ENCODE measurements at places on chromosomes 11 and 22.

DNA sequence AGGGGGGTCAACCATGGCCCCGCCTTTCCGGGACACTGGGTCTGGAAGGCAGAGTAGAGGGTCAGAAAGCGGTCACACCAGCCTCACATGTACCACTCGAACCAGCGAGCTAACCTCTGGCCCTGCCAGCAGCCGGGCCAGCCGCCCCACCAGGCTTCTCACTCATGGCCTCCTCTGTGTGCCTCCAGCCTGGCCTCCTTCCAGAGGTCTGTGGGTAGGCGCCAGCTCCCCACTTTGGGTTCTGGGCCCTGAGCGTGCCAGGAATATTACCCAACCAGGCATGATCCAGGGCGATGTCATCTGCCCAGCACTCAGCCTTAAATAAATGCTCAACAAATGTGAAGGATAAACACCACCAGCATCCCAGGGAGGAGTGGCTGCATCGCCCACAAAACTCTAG, 5.8 kb downstream of the SCUBE1 start:
- no peak for DNase-seq

GRCh38 chr22:30408388-30409102, 11.7 kb downstream of the SEC14L2 start:
- DNase-seq, result no peak

DNA sequence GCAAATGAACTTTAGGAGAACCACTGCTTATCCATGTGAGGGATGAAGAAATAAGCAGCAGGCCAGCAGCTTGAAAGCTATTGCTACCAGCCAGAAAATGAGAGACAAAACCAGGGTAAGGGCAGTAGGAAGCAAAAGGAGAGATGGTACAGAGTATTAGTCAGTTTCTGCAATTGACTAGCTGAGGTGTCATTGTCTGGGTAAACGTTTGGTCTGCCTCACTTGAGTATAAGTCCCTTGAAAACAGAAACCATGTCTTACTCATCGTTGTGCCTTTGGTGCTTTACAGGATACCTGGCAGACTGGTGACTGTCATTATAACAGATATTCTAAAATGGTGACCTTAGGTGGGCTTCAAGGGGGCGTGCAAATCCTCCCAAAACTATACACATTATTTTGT, 63.9 kb upstream of the USP47 start:
- DNase-seq, result no peak

- peak; percentile 37 for DNase-seq
Observed at GRCh38 chr11:64489831-64490441, 101.1 kb upstream of the SLC22A12 start.

- no peak for DNase-seq
Observed at GRCh38 chr11:69878927-69879728, 59.9 kb upstream of the FGF3 start.

DNA sequence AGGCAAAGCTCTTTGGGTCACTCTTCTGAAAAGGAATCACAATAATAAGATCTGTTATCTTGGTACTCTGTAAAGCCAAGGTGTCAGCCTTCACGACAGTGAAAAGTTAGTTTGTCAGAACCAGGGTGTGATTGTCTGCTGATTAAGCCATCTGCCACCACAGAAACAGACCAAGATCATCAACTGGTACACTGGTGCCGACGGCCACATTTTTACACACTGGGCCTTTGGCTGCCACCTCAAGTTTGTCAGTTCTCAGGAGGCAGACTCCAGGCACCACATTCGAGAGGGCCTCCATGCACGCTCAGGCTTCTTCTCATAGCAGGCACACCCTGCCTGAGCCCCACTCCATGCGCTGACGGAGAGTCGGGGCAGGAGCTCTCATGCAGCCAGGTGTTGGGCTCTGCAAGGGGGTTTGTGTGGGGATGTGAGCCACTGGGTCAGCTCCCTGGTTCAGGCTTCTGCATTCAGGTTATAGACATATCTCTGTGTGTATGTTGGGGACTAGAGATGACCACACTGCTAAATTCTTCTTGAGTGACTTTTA, 66.2 kb downstream of the KCNJ1 start:
- no peak for DNase-seq

- no peak for DNase-seq
Observed at GRCh38 chr22:40022536-40023240, 27.9 kb downstream of the FAM83F start.

GRCh38 chr11:47257517-47258316, at the start of gene NR1H3:
NR1H3 (plus strand) TSS chr11:47257996; CDS start chr11:47259217, 1,221 bp downstream.
- no peak for DNase-seq

GRCh38 chr11:123702139-123702538, 39.3 kb downstream of the ZNF202 start:
- DNase-seq, result peak; percentile 21

- DNase-seq, result no peak
Observed at GRCh38 chr11:132639403-132639802, 892.9 kb downstream of the OPCML start.

- DNase-seq, result no peak
Observed at GRCh38 chr11:66015936-66016792, 4.4 kb downstream of the CST6 start.

GRCh38 chr11:126024123-126024522, 38.5 kb downstream of the CDON start:
- DNase-seq, result no peak

- no peak for DNase-seq
Observed at GRCh38 chr11:47661245-47661644, 18.9 kb upstream of the MTCH2 start.

DNA sequence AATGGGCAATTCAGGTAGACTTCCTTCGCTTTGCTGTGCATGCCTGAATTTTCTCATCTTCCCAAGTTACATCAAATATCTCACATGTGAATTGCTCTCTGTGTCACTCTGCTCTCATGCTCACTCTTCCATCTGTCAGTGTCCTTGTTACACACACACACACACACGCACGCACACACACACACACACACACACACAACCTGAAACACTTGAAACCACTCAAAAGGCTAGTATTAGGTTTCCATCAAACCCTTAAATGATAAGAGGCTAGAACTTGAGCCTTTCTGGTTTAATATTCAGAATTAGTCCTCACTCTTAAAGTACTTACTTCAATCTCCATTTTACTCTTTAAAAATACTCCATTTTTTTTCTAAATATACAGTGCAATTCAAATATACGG, 282.4 kb downstream of the C11orf87 start:
- no peak for DNase-seq

DNA sequence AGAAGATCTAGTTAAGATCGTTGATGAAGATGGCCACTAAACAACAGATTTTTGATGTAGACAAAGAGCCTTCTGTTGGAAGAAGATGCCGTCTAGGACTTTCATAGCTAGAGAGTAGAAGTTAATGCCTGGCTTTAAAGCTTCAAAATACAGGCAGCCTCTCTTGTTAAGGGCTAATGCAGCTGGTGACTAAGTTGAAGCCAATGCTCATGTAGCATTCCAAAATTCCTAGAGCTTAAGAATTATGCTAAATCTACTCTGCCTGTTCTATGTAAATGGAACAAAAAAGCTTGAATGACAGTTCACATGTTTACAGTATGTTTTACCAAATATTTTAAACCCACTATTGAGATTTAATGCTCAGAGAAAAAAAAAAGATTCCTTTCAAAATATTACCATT, 492.6 kb downstream of the CNTN5 start:
- no peak for DNase-seq

GRCh38 chr11:61256710-61257482, 15.9 kb downstream of the PGA5 start:
- no peak for DNase-seq

GRCh38 chr11:20084921-20085814, 75.1 kb downstream of the DBX1 start:
- no peak for DNase-seq

DNA sequence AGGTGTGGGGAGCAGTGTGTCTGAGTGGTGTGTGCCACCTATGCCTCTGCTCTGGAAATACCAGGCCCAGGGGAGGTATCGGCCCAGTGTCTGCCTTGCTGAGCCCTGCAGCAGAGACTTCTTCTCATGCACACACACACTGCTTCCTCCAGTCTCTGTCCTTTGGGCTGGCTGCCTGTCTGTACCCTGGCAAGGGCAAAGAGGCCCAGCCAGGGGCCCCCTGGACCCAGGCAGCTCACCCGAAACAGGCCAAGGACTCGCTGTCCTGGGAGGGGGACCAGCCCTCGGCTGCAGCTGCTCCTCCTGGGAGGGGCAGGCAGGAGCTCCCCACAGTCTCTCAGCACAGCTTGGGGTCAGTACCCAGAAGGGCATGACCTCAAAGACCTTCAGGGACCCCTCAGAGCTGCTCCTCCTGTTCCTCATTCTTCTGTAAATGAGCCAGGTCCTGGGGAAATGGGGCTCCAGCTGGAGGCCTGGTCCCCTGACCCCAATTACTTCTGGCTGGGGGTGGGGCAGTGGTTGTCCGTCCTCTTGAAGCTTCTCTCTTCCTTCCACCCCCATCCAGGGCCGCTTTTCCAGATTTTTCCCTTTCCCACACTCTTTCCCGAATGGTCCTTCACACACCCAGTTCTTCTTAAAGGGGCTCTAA, 24.5 kb upstream of the ALX4 start:
- no peak for DNase-seq

- DNase-seq, result no peak
Observed at GRCh38 chr11:101326141-101326540, 196.5 kb upstream of the PGR start.

GRCh38 chr11:116984186-116984585, 114.0 kb downstream of the SIK3 start:
- DNase-seq, result no peak

DNA sequence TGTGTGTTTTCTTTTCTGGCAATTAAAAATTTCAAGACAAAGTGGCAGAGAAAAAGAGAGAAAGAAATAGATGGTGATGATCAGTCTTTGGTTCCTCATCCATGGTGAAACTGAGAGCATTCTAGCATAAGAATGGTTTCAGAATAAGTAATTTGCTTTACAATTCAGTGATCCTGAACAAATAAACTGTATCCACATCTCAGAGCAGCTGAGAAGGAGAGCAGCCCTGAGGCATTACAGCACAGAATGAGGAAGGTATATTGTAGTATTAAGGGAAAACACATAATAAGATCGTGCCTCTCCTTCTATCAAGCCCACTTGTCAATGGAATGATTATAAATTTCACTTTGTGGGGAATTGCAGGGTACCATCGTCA, 17.4 kb downstream of the LUZP2 start:
- no peak for DNase-seq

GRCh38 chr11:96259134-96259830, 83.7 kb downstream of the MAML2 start:
- DNase-seq, result no peak

GRCh38 chr11:58530236-58530635, 22.3 kb upstream of the OR5B21 start:
- no peak for DNase-seq

DNA sequence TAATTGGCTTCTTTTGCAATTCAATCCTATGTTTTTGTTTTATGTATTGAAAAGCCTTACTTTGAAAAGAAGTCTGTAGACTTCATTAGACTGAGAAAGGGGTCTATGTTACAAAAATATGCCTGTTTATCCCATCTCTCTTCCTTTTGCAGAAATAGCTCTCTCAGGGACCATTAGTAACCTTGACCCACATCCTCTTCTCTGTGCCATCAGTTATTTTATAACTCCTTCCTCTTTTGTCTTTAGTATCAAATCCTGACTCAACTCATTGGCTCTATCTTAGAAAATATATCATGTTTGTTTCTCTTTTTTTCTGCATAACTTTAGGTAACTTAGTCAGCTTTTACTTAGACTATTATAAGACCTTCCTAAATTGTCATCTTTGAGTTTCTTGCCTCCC, 20.3 kb downstream of the ZC3H12C start:
- DNase-seq, result no peak

DNA sequence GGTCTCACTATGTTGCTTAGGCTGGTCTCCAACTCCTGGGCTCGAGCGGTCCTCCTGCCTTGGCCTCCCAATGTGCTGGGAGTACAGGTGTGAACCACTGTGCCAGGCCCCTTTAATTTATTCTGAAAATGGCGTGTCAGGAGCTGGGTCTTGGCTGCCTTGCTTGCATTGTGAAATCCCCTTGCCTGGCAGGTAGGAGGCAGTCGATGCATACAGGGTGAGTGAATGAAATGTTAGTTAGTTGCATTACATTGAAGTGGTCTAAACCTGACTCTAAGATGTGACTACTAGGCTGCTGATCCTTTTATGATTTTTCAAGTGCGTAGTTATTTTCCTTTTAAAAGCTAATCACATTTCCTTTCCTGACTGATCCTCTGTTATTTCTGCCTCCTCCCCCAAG, 42.9 kb downstream of the PARVB start:
- no peak for DNase-seq

DNA sequence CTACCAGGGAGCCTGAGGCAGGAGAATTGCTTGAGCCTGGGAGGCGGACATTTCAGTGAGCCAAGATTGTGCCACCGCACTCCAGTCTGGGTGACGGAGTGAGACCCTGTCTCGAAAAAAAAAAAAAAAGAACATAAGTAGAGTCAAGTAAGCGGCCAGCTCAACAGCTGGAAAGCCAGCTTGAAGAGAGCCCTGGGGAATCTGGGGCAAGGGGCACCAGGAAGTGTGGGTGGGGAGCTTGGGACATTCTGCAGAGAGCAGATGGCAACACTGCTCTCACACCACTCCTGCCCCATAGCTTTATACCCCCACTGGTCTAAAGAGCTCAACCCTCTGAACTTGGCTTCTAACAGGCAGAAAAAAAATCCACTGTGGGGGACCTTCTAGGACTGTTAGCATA, 505.6 kb downstream of the BUD13 start:
- DNase-seq, result no peak

- peak; percentile 34 for DNase-seq
Observed at GRCh38 chr22:48188231-48188721, 1425.8 kb downstream of the TBC1D22A start.

GRCh38 chr22:40426594-40427333, 56.4 kb downstream of the SGSM3 start:
- no peak for DNase-seq

DNA sequence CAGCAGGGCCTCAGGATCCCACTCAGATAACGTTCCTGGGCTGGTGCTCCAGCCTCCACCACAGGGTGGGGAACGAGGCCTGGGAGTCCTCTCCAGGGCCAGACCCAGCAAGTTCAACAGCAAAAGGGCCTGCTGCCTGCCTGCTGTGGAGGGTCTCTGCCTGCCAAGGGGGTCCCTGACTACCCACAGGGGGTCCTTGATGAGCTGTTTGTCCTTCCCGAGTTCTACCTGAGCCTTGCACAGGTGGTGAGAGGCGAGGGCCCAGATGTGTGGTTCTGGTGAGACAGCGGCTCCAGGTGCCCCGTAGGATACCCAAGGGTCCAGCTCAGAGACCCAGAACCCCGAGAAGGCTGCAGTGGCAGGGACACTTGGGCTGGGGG, 4.4 kb downstream of the DUSP8 start:
- no peak for DNase-seq

GRCh38 chr11:63877658-63878241, 38.8 kb downstream of the MARK2 start:
- DNase-seq, result no peak

GRCh38 chr22:49052023-49052538, 775.6 kb downstream of the BRD1 start:
- DNase-seq, result no peak

GRCh38 chr11:2651826-2652271, 47.9 kb downstream of the KCNQ1OT1 start:
- DNase-seq, result no peak

GRCh38 chr11:128359515-128359914, 227.8 kb downstream of the ETS1 start:
- DNase-seq, result no peak
